ENCODE measurements at places on chromosomes 5 and 9. TPM values are rescaled to one million over a fixed set of nuclear protein-coding genes. Genes with fewer than 3 reads are reported as not detected.
A peak's percentile ranks its signal among the peaks of the same experiment; 100 is the strongest.

Gene KIF4B
- total RNA-seq: not detected

Gene PITX1
- total RNA-seq: not detected

Gene CBY3
- total RNA-seq: not detected

Gene TEK
- total RNA-seq: 19.2 TPM

Gene SLC27A6
- total RNA-seq: 31.5 TPM

Gene FGF10
- 0.61 TPM for total RNA-seq

Gene IL3
- not detected for total RNA-seq

Gene FBP2
- not detected for total RNA-seq

Gene ATP10B
- total RNA-seq: 0.09 TPM

Gene ABHD17B
- 10.7 TPM for total RNA-seq

- DNase-seq: no peak
Observed at GRCh38 chr5:39980056-39980455, 555.3 kb upstream of the DAB2 start.

DNA sequence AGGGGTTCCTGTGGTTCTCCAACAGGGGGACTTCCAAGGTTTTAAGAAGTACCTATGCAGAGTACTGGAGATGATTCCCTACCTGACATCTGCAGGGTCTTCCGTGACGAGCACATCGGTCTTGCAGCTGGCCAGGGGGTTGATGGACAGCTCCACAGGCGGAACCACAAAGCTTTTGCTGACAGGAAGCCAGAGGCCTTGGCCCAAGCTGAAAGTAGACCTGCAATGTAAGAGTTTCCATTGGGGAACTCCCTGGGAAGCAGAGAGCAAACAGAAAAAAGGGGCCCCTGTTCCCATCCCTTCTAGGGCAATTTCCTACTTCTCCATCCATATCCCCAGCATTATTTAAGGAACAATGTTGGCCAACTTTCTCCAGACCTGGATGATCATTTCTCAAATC lies 288.0 kb downstream of the TRIM32 start:
- no peak for DNase-seq

DNA sequence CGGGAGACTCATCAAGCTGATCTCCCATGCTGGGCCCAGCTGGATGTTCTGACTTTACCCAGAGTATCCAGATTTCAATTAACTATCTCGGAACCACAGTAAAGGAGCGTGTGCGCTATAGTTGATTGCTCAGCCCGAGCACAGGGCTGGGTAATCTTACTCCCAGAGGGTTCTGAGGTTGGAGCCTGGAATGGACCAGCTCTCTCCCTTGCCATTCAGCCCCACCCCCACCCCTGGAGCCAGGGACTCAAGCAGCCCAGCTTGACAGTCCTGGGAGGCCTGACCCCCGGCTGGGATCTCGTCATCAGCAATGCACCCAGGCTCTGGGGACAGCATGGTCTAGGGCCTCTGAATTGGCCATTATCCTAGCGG lies 23.7 kb upstream of the PTGES start:
- no peak for DNase-seq

GRCh38 chr5:10576121-10576789 lies 12.4 kb downstream of the ANKRD33B start:
- no peak for DNase-seq

DNA sequence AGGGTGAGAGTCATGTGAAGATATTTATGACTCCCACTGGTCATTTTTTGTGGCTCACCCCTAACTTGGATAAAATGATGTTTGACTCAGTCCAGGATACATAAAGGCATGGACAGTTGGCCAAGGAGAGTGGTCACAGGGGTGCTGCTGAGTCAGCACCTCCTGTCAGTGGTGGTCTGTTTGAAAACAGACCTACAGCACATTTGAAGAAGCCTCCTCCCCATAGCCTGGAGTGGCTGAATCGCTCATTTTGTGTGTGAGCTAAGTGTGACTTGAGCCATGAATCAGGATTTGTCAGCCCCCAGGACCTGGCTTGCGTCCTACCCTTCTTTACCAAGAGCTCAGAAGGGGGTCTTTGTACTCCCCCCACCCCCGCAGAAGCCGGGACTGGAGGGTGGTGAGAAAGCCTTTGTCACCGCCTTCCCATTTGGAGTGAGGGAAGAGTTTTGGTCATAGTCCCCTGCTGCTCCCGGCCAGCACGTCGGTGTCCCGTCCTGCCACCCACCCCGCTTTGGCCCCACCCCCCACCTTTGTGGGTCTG lies 35.6 kb downstream of the TRIO start:
- DNase-seq: no peak

DNA sequence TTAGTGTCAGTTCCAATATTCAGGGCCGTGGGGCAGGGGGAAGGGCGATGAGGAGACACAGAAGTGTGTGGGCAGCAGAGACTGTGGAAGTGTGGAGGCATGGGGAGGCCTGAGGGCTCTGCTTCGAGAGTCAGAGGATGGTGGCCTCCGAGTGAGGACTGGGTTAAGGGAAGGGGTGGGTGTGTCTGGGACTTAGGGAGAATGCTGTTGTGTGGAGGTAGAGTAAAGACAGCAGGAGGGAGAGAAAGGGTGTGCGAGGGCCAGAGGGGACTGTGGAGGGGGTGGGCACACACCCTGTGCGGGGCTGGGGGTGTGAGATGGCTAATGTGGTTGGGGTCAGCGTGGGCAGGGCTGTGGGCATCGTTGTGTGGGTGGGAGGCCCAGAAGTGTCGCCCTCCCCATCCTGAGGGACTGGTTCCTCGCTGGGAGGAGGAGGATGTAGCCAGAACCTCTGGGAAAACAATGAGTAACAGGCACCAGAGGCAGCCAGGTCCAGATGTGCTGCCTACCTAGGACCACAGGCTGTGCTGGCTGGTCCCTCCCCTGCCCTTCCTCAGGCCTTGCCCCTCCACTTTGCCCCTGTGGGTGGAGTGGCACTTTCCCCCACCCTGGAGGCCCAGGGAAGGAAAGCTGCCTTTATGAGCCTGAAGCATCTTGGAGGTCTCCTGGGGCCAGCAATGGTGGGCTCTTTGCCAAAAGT lies 4.2 kb downstream of the USP20 start:
- DNase-seq: no peak

GRCh38 chr9:90827181-90827871 lies 25.7 kb downstream of the SYK start:
- DNase-seq: no peak

DNA sequence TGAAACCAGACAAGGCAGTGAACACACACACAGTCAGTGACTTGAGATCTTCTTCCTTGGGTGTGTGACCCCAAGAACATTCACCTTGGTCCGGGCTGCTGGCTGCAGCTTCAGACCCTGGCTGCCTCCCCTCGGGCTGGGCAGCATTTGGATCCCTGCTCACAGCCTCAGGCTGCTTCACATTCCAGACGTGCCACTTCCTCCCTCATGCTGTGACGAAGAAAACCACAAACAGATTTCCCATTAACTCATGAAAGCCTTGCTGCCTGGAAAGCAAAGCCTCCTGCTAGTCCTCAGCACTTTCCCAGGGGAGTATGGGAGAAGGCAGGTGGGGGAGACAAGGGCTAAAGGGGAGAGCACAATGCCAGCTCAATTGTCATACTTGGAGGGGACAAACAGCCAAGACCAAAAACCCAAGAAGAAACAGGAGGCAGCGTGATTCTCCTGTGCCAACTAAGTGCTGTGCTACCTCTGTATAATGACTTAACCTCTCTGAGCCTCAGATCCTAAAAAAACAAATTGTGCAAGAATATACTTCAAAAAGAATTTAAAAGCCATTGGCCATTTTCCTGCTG lies 594.6 kb upstream of the BRINP1 start:
- DNase-seq: no peak

- DNase-seq: no peak
Observed at GRCh38 chr9:88399966-88400365, 11.7 kb downstream of the SPIN1 start.

DNA sequence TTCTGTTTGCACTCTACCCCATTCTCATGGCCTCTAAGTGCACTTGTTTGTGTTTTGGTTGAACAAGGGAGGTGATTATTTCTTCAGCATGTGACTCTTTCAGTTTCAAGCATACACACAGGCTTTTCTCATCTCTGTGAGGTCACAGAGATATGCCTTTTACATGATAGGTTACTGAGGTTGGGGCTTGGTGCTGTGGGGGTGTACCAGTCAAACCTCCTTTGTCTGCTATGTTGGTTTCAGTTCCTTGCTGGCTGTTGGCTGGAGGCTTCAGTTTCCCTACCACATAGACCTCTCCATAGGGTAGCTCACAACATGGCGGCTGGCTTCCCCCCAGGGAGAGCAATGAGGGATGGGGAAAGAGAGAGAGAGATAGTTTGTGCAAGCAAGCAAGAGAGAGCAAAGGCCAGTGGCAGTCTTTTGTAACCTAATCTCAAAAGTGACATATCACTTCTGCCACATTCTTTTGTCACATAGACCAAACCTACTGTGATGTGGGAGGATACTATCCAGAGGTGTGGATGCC lies 96.7 kb upstream of the SEMA6A start:
- DNase-seq: no peak

GRCh38 chr5:13658761-13659160 lies 285.7 kb downstream of the DNAH5 start:
- no peak for DNase-seq

GRCh38 chr5:179870952-179871351 lies 12.3 kb upstream of the MRNIP start:
- no peak for DNase-seq

- no peak for DNase-seq
Observed at GRCh38 chr5:505951-506525, 18.2 kb downstream of the SLC9A3 start.

- no peak for DNase-seq
Observed at GRCh38 chr5:167147879-167148278, 1143.6 kb upstream of the WWC1 start.

GRCh38 chr5:40291338-40291737 lies 388.4 kb upstream of the PTGER4 start:
- no peak for DNase-seq

DNA sequence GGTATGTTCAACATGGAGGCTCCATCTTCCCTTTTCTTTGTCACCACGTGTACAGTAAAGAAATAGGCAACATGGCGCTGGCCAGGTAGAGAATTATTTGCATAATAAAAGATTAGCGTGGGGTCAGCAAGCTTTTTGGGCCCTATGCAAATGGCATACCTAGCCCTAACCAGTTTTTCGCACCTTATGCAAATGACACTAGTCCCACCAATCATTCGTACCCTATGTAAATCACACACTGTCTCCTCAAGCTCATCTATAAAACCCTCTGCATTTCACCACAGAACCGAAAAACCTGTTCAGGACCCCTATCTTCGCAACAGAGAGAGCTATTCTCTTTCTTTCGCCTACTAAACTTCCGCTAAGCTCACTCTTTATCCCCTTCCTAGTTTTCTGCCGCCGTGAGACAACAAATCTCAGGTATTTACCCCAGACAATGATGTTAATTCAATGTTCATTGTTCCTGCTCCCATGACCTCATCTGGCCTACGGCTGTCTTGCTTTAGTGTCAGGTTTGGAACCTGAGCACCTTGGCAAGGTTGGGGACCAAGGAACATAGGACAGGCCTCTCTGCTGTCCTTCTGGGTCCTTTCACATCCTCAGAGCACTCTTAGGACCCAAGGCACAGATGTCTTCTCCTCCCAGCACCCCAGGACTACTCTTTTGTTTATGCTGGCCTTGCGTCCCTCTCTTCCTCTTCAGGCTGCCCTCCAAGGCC lies 180.7 kb upstream of the RAI14 start:
- no peak for DNase-seq

GRCh38 chr9:137435980-137436760 lies 5.0 kb downstream of the ENTPD8 start:
- DNase-seq: peak; percentile 40

DNA sequence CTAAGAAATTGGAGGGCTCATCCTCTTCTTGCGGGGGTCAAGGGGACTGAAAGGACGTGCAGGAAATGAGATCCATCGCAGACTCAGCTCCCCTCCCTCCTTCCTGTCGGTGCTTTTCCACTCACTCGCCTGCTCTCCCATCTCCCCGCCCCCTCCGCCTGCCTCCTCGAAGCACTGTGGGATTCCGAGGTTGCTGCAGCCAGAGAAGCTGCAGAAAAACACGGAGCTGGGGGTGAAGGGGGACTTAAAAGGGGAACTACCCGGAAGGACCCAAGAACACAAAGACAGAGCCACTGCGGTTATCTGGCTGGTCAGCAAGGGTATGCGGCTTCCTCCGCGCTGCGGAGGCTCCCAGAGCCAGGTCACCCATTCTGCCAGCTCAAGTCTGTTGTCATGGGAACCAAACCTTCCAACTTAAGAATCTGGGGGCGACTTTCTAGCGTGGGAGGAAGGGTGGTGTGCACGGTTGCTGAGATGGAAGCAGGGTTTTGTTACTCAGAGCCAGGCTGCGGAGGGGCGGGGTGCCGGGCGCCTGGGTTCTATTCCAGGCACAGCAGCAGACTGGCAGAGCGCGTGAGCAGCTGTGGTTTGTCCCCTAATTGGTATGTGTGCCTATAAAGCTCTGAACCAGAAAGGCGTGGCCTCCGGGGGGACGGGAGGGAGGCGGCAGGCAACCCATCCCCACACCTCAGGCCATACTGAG lies 24.9 kb downstream of the PCDHGC5 start:
- peak; percentile 85 for DNase-seq

DNA sequence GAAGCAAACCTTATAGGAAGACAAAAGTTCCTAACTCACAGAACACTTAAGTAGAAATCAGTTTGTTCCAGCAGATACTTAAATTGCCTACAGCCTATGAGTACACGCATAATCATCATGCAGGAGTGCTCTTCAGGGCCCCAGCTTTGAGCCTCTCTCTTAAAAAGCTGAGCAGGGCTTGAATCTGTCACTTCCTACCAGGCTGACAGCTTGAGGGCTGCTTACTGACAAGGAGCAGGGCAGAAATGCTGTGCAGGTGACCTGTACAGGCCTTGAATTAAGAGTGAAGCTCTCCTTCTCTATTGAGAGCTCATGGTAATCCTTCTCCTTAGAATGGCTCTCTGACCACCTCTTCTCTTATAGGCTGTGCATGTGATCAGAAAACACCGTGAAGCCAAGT lies 66.5 kb upstream of the MAST4 start:
- DNase-seq: no peak

DNA sequence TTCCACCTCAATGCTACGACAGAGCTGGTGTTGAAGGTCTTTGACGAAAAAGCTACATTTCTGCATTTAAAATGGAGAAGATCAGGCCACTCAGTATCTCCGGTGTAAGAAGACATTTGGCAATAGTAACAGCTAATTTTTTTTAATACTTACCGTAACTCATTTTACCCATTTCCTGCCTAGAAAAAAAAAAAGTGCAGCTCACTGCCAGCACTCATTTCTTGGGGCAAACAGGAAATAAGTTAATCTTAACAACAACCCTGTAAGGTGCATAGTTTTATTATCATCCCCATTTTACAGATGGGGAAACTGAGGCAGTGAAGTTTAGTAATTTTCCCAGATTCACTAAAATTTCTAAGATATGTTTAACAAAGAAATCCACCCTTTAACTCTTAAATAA lies 27.4 kb upstream of the KCNMB1 start:
- no peak for DNase-seq

DNA sequence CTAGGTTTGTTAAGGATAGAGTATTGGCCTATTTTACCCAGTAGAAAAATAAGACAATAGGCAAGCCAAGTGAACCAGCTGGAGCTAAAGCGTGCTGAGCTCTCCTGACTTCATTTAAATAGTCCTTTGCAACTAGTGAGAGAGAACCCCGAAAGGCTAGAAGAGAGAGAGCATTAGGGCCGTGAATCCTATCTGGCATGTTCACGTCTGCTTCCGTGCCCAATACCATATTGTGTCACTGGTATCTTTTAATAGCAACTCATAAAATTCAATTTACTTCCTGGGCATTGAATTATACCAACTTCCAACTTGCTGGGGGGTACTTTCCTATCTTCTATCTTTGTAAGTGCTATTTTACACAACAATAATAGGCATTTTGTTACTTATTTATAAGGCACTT lies 13.8 kb downstream of the DNAJC18 start:
- no peak for DNase-seq
